ENCODE measurements at places on chromosomes 7 and 10.

DNA sequence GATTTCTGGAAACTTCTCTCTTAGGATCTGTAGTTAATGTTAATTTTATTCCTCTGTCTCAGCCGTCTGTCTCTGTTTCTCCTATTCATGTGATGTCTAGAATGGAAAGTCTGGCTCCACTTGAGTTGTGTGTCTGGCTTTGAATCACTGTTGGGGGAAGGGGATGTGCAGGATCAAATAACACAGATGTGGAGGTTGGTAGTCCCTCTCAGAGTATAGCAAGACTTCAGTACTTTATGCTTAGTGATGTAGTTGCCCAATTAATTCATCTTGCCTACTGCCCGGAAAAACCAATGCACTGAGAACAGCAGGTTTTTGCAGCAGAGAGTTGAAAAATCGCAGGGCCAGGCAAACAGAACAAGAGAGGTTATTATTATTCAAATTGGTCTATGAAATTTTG is 79.2 kb downstream of the PHTF2 start:
- DNase-seq, result peak; percentile 70

DNA sequence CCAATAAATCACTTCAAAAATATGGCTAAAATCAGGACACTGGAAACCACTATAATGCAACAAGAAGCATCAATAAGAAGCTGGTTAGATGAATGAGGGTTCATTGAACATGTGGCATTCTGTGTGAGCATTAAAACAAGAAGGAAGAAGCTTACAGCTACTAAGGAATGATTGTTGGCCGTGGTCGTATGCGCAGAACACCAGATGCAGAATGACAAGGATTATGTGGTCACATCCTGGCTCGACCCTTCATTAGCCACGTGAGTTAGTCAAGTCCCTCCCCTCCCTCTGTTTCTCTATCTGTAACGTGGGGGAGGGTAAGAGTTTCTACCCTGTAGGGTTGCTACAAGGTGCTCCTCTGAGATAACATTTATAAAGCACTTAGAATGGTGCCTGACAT is 174.3 kb downstream of the ADAM12 start:
- no peak for DNase-seq

DNA sequence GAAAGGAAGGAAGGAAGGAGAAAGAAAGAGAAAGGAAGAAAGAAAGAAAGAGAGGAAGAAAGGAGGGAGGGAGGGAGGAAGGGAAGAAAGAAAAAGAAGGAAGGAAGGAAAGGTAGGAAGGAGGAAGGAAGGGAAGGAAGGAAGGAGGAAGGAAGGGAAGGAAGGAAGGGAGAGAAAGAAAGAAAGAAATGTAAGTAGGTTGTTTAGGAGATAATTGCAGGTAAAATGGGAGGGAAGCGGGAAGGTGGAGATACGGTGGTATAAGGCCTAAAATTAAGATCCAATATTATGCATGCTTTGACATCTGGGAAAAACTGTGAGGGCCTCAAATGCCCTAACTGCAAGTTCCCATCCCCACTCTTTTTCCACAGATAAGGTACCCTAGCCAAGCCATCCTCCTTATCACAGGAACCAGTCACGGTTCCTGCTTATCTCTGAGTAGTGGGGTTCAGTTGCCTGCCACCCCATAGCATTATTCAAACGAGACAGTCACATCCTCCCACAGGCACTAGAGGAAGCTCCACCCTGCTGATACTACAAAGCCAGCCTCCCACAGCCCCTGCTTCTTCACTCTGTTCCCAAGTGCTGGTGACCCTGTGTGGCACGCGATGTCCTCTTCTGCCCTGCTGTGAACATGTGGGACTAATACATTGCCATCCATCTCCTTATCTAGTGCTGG is 28.7 kb downstream of the ST8SIA6 start:
- no peak for DNase-seq

DNA sequence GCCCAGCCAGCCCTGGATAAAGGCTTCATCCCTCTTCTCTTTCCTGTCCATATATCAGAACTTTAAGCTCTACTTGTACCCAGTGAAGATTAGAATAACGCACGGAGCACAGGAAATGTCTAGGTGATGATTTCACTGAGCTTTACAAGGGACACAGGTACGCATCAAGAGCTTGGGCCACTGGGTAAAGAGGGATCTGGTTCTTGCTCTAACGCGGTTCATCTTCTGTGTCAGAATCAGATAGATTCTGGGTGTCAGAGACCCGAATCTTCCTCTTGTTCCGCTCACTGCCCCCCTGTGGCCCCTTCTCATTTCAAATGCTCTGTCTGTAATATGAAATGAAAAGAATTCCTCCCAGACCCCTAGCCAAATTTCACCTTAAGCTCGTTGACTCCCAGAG is 24.7 kb downstream of the IL2RA start:
- DNase-seq, result no peak

DNA sequence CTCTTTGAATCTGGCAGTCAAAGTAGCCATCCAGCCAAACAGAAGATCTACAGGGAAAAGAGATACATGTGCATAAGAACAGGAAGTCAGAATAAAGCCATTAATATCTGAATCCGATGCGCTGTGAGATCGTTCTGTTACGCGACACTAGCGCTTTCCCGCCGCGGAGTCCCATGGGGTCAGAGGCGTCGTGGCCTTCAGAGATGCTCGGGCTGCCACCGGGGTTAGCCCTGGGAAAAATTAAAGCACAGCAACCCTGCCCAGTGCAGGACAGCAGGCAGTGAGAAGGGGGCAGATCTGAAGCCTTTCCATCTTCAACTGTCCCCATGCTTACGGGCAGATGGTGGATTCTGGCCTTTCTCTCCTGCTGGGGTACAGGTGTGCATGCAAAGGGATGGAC is 225.6 kb upstream of the MGMT start:
- DNase-seq, result no peak

- peak; percentile 38 for DNase-seq
Observed at GRCh38 chr7:100435401-100436304, 644 bp downstream of the PPP1R35 start.

- DNase-seq, result peak; percentile 73
Observed at GRCh38 chr10:14605231-14605925, 169.3 kb downstream of the FAM107B start.

GRCh38 chr10:46028584-46029460 is 1.6 kb downstream of the NCOA4 start:
- peak; percentile 80 for DNase-seq

- peak; percentile 1 for DNase-seq
Observed at GRCh38 chr7:49166441-49166840, 242.1 kb downstream of the CDC14C start.

DNA sequence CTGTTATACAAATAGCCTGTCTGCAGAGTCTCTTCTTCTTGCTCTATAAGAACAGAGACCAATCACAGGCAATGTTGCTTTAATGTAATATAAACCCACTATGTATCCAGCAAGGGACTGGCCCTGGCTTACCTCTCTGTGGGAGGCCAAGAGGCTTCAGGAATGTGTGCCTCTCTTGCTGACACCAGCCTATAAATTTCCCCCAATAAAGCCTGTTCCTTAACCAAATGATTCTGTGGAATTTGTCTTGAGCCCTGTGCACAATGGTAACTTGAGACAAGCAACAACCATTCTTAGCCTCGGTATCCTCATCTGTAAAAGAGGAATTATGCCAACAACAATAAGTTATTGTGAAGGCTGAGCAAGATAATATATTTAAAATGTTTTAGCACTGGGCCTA is 563.7 kb downstream of the GRM8 start:
- peak; percentile 68 for DNase-seq

DNA sequence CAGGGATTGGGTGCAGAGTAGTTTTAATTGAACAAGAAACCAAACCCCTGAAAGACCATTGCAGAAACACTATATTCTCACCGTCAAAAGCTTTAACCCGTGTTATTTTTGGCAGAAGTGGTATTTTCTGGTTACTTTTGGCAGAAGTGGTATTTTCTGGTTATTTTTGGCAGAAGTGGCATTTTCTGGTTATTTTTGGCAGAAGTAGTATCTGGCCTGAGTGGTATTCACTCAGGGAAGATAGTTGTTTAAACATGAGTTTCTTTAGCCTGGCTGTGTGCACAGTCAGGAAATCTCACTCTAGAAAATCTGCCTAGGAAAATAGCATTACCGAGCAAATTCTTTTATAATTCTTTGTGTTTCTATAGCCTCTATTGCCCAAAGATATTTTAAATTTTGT is 322.7 kb downstream of the GFRA1 start:
- peak; percentile 31 for DNase-seq

DNA sequence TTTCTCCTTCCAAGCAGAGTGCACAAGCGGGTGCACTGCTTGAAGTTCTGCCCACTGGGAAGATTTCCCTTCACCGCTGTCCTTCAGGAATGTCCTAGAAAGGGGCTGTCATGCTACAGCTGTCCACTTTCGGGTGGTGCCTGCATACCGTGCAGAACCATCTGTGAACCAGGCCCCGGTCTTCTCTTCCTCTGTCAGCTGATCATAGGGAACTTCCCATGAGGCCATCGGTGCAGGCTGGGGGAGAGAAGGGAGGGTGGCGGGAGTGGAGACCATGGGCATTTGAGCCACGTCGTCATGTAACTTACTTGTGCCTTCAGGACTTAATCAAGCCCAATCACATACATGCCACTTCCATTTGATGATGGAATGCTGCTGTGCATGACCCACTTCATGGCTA is 111.6 kb downstream of the NKX6-2 start:
- no peak for DNase-seq

- DNase-seq, result peak; percentile 67
Observed at GRCh38 chr10:101031796-101032636, 982 bp downstream of the SFXN3 start.

GRCh38 chr10:95291365-95292039 is 699 bp upstream of the PDLIM1 start:
- no peak for DNase-seq

Measured in iris pigment epithelial cell (primary cell).